ENCODE measurements at places on chromosomes 16 and 17. TPM values are rescaled to one million over a fixed set of nuclear protein-coding genes. Genes with fewer than 3 reads are reported as not detected.

TBC1D3K gene
- total RNA-seq = not detected

TSNAXIP1 gene
- 1.5 TPM for total RNA-seq

SLC5A11 gene
- total RNA-seq = not detected

CCL4 gene
- not detected for total RNA-seq

UBN1 gene
- 12.8 TPM for total RNA-seq

GIT1 gene
- total RNA-seq = 14.3 TPM

OGFOD3 gene
- 48.0 TPM for total RNA-seq

SLC25A19 gene
- 3.3 TPM for total RNA-seq

TP53TG3 gene
- total RNA-seq = not detected

ORAI3 gene
- total RNA-seq = 43.8 TPM

OR2C1 gene
- 0.43 TPM for total RNA-seq

PPL gene
- 46.3 TPM for total RNA-seq

CMTM2 gene
- not detected for total RNA-seq

AANAT gene
- not detected for total RNA-seq

ZPBP2 gene
- total RNA-seq = not detected

KRT27 gene
- not detected for total RNA-seq

MPV17L gene
- total RNA-seq = 0.47 TPM

C16orf96 gene
- total RNA-seq = under 0.01 TPM

KRTAP1-5 gene
- total RNA-seq = not detected

CDRT4 gene
- total RNA-seq = 1.5 TPM

MYH1 gene
- not detected for total RNA-seq

EFCAB13 gene
- 5.8 TPM for total RNA-seq

PSMD11 gene
- total RNA-seq = 67.5 TPM

CHAD gene
- not detected for total RNA-seq

CD300E gene
- not detected for total RNA-seq

CTCF gene
- total RNA-seq = 14.0 TPM

ADAD2 gene
- not detected for total RNA-seq

EVI2B gene
- total RNA-seq = 0.16 TPM
